ENCODE measurements at places on chromosomes 12 and 14.

DNA sequence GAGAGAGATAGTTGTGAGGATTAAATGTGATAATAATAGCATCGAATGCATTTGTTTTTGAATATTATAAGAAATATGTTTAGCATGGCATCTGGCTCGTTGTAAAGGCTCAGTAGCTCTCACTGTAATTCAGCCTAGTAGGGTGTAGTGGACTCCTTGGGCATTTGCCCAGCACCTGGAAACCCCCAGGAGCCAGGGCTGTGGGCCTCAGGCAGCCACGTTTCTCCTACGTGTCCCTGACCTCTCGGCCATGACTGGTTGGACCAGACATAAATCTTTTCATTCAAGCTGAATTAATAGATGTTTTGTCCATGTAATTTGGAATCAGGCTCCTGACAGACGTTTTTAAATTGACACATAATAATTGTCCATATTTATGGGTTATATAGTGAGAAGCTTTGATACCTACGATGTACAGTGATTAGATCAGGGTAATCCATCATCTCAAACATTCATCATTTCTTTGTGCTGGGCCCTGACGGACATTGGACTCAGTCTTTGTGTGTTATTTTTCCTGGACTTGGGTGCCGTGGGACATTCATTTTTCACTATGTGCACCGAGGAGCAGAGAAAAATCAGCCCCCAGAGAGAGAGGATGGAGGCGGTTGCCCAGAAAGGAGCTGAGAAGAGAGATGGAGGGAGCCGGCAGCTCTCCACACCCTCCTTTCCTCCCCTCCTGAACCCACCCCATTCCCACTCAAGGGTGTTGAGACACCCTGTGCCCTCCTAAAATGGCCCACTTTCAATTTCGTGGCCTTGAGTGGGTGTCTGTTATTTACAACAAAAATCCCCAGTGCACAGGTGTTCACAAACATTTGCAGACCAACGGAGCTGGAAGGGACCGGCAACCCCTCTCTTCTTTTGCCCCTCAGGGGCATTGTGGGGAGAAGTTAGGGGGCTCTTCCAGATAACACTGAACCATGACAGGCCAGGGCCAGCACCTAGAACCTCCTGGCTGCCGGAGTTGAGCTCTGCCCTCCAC lies 296.4 kb downstream of the DPF3 start:
- no peak for DNase-seq

- no peak for DNase-seq
Observed at GRCh38 chr12:84058136-84058535, 854.5 kb downstream of the SLC6A15 start.

DNA sequence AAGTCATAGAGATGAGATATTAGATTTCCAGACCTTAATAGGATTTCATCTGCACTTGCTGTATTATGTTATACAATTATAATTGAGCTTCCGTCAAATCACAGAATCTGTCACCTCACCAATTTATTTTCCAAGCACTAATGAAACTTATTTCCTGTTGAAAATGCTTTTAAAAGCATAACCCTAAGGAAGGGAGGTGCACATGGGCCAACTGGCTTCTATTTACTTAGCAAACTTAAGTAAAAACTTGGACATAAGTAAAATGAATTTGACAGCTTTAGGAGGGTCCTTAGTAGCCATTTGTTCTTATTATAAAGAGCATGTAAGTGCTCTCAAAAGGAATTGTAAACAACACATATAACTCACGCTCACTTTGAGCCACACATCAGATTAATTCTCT lies 462.2 kb upstream of the TMPO start:
- no peak for DNase-seq

- DNase-seq = no peak
Observed at GRCh38 chr14:58912799-58913432, 275.2 kb downstream of the DACT1 start.
